ENCODE measurements at places on chromosomes 2 and 18.
A peak's percentile ranks its signal among the peaks of the same experiment; 100 is the strongest.

- DNase-seq: no peak
Observed at GRCh38 chr2:195961873-195962272, 106.8 kb downstream of the DNAH7 start.

- DNase-seq: no peak
Observed at GRCh38 chr18:32373995-32374394, 96.7 kb downstream of the GAREM1 start.

DNA sequence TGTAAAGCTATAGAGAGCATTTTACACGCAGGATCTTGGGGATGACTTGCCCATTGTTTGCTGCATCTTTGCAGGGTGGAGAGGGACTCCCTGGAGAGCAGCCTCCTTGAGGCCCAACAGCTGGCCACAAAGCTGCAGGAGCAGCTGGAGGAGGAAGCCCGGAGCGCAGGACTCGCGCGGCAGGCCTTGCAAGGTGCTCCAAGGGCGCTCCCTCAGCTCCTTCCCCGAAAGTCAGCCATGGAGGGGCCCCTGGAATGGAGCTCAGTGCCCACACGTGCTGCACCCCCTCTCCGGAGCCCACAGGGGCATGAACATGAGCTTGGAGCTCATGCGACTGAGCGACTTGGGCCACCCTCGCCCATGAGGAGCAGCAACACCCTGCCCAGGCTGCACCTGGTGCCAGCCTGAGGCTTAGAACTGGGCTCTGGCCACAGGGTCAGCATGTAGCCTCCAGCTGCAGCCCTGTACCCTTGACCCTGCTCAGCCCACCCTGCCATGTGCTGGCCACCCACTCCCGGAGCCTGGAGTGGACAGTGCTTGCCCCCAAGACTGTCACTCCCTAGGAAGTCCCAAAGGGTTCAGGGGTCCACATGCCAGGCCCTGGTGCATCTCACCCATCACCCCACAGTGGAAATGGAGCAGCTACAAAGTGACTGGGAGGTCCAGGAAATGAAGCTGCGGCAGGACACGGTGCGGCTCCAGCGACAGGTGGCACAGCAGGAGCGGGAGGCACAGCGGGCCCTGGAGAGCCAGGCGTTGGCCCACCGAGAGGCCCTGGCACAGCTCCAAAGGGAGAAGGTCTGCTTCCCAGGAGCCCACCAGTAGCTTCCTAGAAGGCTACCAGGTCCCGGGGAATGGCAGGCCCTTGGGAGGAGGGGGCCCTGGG, 43.0 kb downstream of the CROCC2 start:
- no peak for DNase-seq

GRCh38 chr2:9258501-9258900, 51.9 kb downstream of the ASAP2 start:
- DNase-seq: no peak

- no peak for DNase-seq
Observed at GRCh38 chr2:120236791-120237190, 13.6 kb upstream of the TMEM185B start.

DNA sequence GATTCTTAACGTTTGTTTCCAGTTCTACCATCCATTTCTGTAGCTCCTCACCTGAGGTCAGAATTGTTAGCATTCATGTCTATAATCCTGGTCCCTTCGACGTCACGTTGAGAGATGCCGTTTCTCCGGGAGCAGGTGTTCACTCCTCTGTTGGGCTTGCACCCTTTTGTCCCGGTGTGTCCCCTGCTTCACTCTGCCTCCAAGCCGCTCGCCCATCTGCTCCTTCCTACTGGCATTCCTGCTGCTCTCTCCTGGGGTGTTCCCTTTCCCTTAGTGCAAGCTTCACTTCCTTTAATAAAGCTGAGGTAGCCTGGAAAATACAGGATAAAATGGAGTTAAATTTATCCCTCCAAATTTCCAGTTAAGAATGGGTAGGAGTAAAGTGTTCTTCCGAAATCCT, 61.9 kb upstream of the CABYR start:
- no peak for DNase-seq

- DNase-seq: no peak
Observed at GRCh38 chr2:118834440-118834810, 13.0 kb downstream of the EN1 start.

DNA sequence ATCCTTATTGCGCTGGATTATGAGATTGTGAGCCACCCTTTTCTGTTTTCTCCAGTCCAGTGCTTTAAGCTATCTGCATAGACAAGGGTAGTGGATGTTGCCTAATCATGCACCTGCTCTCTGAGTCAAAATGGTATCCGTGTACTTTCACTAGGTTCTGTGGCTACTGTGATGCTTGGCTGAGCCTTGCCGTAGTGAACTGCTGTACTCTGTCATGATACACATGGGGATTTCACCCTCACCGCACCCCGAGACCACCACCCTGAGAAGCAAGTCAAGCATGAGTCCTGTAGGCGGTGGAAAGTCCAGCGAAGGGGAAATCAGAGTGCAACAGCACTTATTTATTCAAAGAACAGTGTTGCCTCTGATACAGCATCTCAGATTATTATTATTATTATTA, 55.0 kb downstream of the ARHGAP25 start:
- DNase-seq: no peak

DNA sequence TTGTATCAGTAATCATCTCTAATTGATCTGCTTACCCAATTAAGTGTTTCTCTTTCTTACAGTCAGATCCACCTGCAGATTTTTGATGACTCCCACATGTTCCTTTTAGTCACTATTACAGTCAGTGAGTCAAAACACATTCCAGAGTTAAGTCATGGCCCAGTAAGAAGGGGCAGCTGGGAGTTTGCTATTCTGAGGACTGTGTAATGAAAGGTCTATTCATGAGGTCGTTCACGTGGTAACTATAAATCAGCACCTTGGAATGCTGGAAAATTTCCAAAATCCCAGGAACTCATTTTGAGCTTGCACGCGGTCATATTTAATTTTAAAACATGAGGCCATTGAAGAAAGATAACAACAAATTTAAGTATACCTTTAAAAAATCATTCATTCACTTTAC, 252.5 kb downstream of the XIRP2 start:
- DNase-seq: no peak

DNA sequence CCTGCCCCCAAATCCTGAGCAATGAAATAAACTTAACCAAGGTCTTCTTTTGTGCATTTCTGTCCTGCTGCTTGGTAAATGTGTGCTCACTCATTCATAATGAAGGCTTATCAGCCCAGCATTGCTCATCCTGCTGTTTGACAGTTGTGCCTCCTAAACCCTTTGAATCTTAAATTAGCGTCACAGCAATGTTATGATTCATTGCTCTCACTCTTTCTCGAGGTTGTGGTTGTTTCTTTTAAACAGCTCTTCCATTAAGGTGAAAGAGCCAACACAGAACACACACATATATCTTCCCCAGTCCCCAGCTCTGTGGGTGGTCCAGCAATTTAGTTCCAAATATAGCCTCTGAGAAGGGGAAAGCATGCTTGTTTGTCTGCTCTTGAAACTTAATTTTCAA, 84.0 kb downstream of the EVA1A start:
- DNase-seq: no peak

- DNase-seq: no peak
Observed at GRCh38 chr2:9285385-9285920, 78.8 kb downstream of the ASAP2 start.

DNA sequence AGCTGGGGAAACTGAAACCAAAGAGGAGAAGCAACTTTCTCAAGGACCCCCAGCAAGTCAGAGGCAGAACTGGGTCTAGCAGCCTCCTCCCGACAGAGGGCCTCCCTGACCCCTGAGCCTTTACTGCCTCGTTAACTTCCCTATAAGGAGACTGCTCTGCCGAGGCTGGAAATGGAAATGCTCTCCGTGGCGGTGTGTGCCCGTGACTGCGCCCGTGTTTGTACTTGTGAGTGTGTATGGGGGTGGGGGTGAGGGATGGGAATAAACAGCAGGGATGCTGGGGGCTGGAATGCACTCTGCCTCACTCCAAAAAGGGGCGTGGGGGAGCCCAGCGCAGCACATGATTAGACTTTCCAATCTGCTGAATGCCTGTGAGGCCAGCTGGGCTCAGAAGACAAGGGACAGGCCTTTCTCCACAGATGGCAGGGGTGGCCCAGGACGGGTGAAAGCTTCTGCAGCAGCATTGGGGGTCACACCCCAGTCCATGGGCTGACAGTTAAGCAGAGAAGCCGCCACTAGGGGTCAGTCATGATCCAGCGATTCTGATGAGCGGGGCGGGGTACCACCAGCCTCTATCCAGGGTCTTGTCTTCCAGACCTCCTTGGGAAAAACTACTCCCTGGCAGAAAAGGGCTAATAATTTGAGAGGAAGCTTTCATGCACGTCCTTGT, 26.8 kb downstream of the MPHOSPH10 start:
- peak; percentile 64 for DNase-seq

- DNase-seq: no peak
Observed at GRCh38 chr2:39202639-39203369, 41.0 kb downstream of the CDKL4 start.

DNA sequence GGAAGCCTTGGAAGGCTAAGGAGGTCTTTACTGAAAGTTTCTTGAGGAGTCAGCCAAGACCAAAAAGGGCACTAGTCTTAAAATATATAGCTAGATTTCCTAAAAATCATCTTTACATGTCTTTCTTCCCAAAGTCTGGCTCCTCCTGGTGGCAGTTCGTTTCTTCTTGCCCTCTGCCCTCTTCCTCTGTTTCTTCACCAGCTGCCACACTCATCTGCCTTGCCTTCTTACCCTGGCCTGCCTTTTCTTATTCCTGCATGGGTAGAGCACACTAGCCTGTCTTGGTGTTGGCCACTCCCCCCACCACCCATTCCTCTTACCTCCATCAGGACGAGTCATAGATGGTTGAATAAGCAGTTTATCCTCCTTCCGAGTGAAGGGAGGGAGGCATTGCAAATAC, 129.8 kb downstream of the RAPGEF4 start:
- DNase-seq: no peak

GRCh38 chr2:197072533-197072932, 146.0 kb upstream of the PGAP1 start:
- DNase-seq: no peak

- DNase-seq: no peak
Observed at GRCh38 chr18:2641638-2642037, 13.9 kb upstream of the SMCHD1 start.

GRCh38 chr2:10755621-10756020, 34.2 kb downstream of the ATP6V1C2 start:
- no peak for DNase-seq

DNA sequence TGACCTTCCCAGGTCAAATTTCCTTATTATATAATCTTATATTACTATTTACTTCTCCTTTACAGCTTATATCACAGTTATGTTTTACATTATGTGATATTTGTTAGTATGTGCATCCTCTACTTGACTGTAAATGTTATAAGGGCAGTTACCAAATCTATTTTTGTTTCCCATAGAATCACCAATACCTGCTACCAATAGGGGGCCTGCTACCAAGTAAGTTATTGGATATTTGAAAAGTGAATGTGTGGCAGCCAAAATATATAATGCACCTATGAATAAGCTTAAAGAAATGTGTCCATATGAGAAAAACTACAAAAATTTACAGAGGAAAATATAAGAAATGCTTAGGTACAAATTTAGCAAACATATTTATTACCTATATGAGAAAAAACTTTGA, 23.9 kb upstream of the CTAGE1 start:
- DNase-seq: no peak

- no peak for DNase-seq
Observed at GRCh38 chr2:112110966-112111365, 27.2 kb upstream of the FBLN7 start.

DNA sequence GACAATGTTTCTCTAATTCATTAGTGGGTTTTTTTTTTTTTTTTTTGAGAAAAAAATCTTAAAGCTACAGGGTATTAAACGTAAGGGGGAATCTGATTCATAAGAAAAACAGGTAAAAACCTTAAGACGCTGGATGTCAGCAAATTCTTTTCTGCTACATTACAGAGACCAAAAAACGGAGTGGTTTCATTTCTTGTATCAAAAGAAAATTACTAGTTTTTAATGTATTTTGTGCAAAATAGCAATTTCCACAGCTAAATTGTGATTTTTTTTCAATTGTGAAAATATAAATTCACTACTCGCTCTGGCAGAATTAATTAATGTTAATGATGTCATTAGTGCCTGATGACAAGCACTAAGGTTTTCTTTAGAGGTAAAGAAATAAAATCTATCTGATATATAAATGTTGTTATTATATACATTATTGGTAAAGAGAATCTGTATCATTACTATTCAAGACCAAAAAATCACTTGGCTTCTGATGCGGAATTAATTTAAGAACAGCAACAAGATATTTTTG, 9.9 kb downstream of the OTX1 start:
- DNase-seq: no peak

DNA sequence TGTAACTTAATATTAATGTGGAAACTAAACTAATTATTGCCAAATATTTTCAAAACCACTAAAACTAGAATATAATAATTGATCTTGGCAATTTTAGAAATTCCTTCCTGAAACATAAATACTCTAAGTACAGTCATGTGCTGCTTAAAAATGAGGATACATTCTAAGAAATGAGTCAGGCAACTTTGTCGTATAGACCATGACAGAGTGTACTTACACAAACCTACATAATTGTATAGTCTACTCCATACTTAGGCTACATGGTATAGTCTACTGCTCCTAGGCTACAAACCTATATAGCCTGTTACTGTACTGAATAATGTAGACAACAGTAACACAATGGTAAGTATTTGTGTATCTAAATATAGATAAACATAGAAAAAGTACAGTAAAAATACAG, 27.6 kb downstream of the FEZ2 start:
- DNase-seq: no peak

- DNase-seq: no peak
Observed at GRCh38 chr2:39625193-39625926, 40.4 kb upstream of the TMEM178A start.

GRCh38 chr2:76870011-76870410, 652.2 kb downstream of the LRRTM4 start:
- no peak for DNase-seq

- no peak for DNase-seq
Observed at GRCh38 chr2:123971564-123972318, 53.3 kb upstream of the CNTNAP5 start.

DNA sequence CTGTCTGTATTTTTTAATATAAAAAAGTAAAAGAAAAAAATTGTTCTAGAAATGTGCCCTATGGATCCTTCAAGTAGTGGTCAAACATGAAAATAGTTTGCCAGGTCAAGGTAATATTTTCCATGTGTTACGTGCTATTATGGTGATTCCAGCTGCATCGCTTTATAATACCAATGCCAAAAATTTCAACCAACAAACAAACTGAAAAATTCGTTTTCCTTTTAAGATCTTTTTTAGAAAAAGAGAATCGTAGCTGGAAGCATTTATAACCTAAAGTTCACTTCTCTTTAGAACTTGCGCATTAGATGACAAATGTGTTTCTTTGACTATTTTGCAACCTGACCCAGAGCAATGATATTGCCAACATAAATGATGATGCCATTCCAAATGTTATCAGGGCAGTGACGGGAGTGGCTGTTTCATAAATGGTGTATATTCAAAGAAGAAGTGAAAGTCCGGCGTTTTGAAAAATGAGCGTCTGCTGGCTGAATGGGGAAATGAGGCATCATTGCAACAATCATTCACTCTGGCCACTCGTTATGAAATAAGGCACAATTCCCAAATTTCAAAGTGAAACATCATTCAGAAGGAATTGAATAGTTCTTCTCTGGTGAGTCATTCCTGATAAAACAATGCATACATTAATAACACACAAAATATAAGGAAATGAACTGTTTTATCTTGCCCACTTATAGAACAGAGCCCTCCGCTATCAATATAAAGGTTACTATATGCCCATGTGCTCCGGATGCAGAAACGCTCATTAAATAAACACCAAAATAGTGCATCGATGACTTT, 297.4 kb downstream of the TGIF1 start:
- DNase-seq: no peak

GRCh38 chr2:37647971-37648330, 23.5 kb downstream of the CDC42EP3 start:
- no peak for DNase-seq

- DNase-seq: no peak
Observed at GRCh38 chr2:156982615-156983014, 274.9 kb upstream of the GALNT5 start.
